ENCODE measurements at places on chromosomes 12 and 14.

- DNase-seq, result no peak
These were observed 29.0 kb downstream of the PPFIBP1 start for GRCh38 chr12:27552886-27553560.

DNA sequence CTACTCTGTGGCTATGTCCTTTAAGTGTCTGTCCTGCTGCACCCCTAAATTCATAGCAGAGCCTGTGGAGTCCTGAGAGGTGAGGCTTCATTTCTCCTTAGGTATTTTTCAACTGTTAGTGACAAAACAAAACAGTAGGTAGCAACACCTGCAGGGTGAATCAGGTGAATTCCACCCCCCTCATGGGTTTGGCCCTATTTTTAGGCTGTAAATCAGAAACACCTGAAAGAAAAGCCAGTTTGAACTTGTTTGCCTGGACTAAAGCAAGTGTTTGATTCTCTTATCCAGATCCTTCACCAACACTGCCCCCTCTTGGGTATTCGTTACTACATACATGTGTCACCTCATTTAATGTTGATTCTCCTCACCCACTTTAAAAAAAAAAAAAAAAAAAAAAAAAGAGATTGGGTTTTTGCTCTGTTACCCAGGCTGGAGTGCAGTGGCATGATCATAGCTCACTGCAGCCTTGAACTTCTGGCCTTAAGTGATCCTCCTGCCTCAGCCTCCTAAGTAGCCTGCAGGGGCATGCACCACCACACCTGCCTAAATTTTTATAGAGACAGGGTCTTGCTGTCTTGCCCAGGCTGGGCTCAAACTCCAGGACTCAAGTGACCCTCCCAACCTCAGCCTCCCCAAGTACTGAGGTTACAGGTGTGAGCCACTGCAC, 10.3 kb downstream of the TBPL2 start:
- no peak for DNase-seq

- no peak for DNase-seq
These were observed 31.2 kb downstream of the HVCN1 start for GRCh38 chr12:110657747-110658146.

GRCh38 chr14:57089901-57090300, 178.8 kb downstream of the EXOC5 start:
- no peak for DNase-seq

- no peak for DNase-seq
These were observed 28.9 kb downstream of the ANO6 start for GRCh38 chr12:45244561-45245343.

GRCh38 chr12:110907583-110907982, 12.8 kb downstream of the MYL2 start:
- DNase-seq, result no peak

DNA sequence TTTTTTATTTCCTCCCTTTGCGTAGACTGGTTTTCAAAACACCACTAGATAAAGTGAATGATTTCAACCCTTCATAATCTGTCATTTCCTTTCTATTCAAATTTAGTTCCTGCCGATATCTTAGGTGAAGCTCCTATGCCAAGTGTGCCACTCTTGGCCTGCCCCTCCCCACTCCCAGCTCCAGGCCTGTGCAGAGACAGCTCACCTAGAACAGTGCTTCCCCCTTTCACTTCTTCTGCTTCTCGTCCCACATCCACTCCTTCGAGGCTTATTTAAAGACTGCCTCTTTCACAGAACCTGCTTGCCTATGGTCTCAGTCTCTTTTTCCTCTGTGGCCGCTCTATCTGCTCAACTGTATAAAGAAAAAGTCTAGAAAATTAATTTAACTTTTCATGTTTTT, 473.8 kb downstream of the RAD51B start:
- no peak for DNase-seq

- DNase-seq, result no peak
These were observed 6.3 kb downstream of the ARHGAP9 start for GRCh38 chr12:57473392-57473791.

DNA sequence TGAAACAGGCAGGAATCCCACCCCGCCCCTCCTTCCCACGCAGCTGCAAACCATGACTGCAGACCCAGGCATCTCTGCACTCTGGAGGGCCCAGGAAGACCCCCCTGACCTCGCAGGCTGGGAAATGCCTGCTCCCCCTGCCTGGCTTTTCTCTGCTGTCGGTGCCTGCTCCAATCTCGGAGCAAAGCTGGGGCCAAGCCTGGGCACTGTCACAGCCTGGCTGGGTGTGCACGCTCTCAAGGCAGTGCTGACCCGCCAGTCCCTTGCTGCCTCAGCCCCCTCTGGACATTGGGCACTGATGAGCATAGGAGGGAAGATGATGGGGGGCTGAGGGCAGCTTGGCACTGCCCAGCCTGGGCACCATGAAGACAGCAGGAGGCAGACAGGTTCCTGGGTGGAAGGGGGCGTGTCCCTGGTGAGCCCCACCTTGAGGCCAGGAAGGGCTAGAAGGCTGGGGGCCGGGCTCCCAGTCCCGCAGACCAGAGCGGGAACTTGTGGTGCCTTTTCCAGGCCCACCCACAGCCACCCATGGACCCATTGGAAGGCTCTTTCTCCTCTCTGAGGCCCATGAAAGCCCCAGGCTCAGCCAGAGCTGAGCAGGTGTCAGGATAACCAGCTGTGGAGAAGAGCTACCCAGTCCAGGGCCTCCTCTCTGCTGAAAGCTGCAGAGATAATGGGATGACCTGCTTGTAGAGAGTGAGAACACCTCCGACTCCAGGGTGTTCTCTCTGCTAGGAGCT, 10.7 kb upstream of the ZNF605 start:
- DNase-seq, result no peak

DNA sequence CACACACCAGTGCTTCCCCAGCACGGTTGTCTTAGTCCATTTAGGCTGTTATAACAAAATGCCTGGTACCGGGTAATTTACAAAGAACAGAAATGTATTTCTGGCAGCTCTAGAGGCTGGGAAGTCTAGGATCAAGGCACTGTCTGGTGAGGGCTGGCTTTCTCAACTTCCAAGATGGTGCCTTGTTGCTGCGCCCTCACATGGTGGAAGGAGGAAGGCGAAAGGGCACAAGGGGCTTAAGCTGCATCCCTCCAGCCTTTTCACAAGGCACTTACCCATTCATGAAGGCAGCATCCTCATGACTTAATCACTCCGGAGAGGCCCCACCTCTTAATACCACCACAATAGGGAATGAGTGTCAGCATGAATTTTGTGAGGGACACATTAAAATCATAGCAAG, 155.5 kb downstream of the SLC15A5 start:
- no peak for DNase-seq

- DNase-seq, result no peak
These were observed 18.4 kb downstream of the PRKAB1 start for GRCh38 chr12:119686355-119686754.

- DNase-seq, result no peak
These were observed 1205.3 kb downstream of the GALC start for GRCh38 chr14:86787717-86788116.

- DNase-seq, result no peak
These were observed 151.4 kb upstream of the AVPR1A start for GRCh38 chr12:63302269-63302940.

GRCh38 chr12:117596968-117597367, 235.5 kb upstream of the NOS1 start:
- no peak for DNase-seq

- no peak for DNase-seq
These were observed 68.8 kb downstream of the RAD52 start for GRCh38 chr12:880656-881055.

- DNase-seq, result no peak
These were observed 137.3 kb downstream of the MSRB3 start for GRCh38 chr12:65415826-65416225.

- no peak for DNase-seq
These were observed 1120.5 kb upstream of the FLRT2 start for GRCh38 chr14:84409435-84409834.

GRCh38 chr12:101748907-101749306, 9.6 kb upstream of the SYCP3 start:
- no peak for DNase-seq

DNA sequence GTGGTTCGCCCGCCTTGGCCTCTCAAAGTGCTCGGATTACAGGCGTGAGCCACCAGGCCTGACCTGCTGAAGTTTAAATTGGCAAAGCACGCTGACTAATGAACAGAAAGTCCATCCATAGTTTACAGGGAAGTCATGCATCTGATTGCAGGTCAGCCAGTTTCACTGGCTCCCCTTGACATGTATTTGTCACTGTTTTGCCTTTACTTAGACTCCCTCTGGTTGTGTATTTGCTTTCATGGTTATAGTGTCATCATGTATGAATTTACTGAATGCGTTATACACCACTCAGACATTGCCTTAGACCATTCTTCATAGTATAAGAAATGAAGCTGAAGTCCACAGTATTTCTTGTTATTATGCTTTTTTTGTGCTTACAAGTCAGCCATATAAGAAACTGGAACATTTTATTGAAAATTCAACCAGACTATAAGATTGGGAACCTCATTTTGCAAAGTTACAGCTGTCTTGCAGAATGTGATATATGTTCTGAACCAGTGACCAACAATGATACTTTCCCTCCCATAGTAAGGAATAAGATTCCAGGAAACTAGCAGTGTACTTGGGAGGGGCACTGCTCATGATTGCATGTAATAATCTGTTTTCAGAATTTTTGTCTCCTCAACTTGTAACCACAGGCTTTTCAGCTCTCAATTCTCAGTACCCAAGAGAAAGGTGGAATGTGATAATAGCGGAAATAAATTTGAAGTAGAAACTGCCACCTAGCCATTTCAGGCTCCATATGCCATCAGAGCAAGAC, 51.9 kb upstream of the ATF7IP start:
- no peak for DNase-seq

DNA sequence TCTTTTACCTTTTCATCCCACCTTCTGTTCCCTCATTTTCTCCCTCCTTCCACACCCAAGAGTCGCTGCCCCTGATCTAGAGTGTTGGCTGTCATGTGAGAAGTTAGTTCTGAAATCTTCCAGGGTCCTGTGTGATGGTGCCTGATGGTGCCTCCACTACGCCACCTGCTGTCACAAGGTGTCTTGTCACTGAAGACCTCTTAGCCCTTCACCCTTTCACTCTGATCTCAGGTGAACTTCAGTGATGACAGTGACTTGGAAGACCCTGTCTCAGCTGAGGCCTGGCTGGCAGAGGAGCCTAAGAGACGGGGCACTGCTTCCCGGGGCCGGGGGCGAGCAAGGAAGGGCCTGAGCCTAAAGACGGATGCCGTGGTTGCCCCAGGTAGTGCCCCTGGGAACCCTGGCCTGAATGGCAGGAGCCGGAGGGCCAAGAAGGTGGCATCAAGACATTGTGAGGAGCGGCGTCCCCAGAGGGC, 7.6 kb upstream of the PFDN5 start:
- DNase-seq, result peak; percentile 65

GRCh38 chr12:128702371-128702770, 121.4 kb downstream of the SLC15A4 start:
- DNase-seq, result no peak

DNA sequence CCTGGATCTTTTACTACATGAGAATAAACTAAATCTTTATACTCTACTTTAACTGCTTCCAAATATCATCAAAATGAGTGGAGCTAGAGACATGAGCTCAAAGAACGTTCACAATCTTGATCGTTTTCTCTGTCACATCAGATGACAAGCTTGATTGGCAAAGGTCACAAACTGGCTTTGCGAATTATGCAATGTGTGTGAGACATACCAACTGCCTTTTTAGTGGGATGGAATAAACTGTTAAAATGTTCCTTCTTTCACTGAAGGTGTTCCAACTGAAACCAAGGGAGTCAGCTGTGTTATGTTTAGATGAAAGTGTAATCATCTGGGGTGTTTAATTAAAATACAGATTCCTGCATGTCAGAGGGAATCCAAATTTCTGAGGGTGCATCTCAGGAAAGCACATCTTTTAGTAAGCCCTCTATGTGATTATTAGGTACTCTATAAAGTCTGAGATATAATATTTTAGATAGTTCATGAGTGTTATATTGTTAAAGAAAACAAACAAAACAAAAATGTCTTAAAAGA, 21.9 kb downstream of the KITLG start:
- DNase-seq, result no peak

Measured in effector CD8-positive, alpha-beta T cell (primary cell).